Naive B cell (primary cell): ENCODE measurements at places on chromosomes 16 and 17. TPM values are rescaled to one million over a fixed set of nuclear protein-coding genes. Genes with fewer than 3 reads are reported as not detected.

The PRCD gene
- polyA plus RNA-seq = 34.0 TPM

The CLEC18A gene
- polyA plus RNA-seq = 0.39 TPM

DNA sequence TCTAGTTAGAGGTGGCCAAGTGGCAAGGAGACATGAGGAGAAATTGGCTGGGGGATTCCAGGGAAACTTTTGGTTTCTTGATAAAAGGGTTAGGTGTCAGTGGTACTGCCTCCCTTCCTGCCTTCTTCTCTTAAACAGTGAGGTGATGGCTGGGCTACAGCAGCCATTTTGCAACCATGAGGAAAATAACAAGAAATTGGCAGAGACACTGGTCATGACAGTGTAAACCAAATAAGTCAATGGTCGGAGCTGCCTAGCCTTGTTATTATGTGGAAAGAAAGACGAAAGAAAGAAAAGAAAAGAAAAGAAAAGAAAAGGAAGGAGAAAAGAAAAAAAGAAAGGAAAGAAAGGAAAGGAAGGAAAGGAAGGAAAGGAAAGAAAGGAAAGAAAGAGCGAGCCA is 63.9 kb downstream of the CPPED1 start:
- no peak for DNase-seq
- H3K4me3 ChIP-seq = no peak overlapping the region
- H3K27me3 ChIP-seq = no peaks in the 10 kb centered on the region
- H3K27ac ChIP-seq = no peak overlapping the region
- H3K36me3 ChIP-seq = peaks cover 12% of the 10 kb centered on the region

DNA sequence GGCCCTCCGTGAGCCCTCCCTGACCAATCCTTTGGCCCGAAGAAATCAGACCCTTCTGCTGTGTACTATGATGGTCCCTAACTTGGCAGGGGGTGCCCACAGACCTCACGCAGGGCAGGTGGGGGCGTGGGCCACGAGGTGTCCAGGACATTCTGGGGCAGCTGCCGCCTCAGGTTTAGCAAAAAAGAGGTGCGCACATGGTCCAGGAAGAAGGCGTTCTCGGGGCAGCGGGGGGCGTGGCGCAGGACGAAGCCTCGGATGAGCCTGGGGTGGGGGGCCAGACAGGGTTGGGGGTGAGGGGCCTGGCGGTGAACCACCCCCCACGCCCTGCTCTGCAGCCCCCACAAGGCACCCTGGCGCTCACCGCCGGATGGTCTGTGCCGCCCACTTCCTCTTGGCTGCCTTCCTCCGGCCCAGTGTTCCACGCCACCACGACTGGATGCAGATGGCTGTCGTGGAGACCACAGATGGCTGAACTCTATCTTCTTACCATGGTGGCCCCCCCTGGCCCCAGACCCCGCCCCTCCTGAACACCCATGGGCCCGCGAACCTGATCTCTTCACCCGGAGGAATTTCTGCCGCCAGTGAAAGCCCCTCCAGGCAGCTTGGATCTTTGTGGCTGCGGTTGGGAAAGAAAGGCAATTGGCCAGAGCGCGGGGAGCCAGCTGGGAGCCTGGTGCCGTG is 14.2 kb upstream of the CRK start:
- H3K27me3 ChIP-seq = no peaks in the 10 kb centered on the region
- peaks cover 60% of the 10 kb centered on the region for H3K4me1 ChIP-seq
- H3K36me3 ChIP-seq = peaks cover 18% of the 10 kb centered on the region
- H3K4me3 ChIP-seq = no peak overlapping the region

DNA sequence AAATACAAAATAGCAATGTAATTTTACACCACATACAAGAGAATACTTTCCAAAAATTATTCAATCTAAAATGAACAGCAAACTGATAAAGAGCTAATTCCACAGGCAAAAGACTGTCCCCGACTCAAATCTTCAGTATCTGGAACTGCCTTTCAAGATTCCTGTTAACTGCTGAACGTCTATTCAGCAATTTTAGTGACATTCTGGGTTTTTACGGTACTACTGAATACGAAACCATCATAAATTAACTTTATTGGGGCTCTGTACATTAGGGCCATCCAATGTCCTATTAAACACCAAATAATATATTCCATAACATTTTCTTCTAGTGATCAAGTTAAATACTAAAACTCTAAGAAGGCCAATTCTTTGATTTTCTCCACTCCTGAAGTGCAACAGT is 1.6 kb downstream of the FBXL20 start:
- peak overlapping the region; percentile 98 for H3K4me3 ChIP-seq
- DNase-seq = no peak
- H3K4me1 ChIP-seq = peaks cover 20% of the 10 kb centered on the region
- H3K27ac ChIP-seq = no peak overlapping the region

GRCh38 chr17:22463110-22463850 is 771.0 kb downstream of the KCNJ18 start:
- no peak for DNase-seq
- H3K27me3 ChIP-seq = no peaks in the 10 kb centered on the region
- H3K4me3 ChIP-seq = no peak overlapping the region
